ENCODE measurements at places on chromosomes 12 and 14. TPM values are rescaled to one million over a fixed set of nuclear protein-coding genes. Genes with fewer than 3 reads are reported as not detected.

SLCO1A2 gene
- total RNA-seq: not detected

ACRBP gene
- total RNA-seq: 3.2 TPM

DNA sequence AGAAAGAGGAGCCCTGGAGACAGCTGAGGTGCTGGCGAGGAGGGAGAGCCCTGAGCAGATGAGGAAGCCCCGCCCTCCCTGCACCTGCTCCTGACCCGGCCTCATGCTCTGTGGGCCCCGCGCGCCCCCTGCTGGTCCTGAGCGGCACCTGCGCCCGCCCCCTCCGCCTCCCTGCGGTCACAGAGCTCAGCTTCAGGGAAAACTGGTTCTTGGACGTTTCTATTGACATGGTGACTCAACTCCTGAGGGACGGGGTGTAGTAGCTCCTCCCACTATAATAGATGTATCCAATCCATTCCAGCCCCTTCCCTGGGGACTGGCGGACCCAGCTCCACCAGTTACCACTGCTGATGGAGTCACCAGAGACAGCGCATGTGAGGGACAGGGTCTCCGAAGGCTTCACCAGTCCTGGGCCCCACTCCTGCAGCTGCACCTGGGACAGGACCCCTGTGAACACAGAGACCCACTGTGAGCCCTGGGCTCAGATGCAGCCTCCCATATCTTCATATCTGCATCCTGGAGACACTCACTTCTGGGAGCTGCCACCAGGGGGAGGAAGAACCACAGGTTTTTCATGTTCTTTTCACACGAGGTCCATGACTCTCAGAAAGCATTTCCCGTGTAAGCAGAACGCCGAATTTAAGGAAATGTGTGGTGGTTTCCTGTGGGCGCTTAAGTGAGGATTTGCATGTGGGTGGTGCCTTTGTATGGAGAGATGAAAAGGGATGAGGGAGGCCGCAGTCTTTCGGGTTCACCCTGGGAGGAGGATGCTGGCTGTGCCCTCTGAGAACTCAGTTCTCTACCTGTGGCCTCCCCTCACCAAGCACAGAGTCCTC, 1346.4 kb downstream of the TMEM121 start:
- no peak for DNase-seq

GRCh38 chr12:131371401-131372170, 339.3 kb upstream of the SFSWAP start:
- no peak for DNase-seq

- DNase-seq: no peak
These were observed 82.5 kb downstream of the PRICKLE1 start for GRCh38 chr12:42507081-42507480.

DNA sequence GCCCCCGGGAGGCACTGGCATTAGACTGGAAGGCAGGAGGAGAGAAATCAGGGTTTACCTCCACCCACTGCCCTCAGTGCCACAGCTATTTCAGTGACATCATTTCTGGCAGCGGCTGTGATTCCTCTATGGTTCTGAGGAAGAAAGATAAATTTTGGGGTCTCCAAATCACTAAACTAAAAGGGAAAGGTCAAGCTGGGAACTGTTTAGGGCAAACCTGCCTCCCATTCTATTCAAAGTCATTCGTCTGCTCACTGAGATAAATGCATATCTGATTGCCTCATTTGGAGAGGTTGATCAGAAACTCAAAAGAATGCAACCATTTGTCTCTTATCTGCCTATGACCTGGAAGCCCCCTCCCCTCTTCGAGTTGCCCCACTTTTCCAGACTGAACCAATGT, 14.0 kb upstream of the CRY1 start:
- DNase-seq: no peak
